Left colon (tissue), 2 donors: ENCODE measurements at places on chromosomes 11 and 22. TPM values are rescaled to one million over a fixed set of nuclear protein-coding genes. Genes with fewer than 3 reads are reported as not detected.

Gene MOV10L1
- 0.70 TPM for total RNA-seq

Gene GLB1L3
- total RNA-seq, result not detected

DNA sequence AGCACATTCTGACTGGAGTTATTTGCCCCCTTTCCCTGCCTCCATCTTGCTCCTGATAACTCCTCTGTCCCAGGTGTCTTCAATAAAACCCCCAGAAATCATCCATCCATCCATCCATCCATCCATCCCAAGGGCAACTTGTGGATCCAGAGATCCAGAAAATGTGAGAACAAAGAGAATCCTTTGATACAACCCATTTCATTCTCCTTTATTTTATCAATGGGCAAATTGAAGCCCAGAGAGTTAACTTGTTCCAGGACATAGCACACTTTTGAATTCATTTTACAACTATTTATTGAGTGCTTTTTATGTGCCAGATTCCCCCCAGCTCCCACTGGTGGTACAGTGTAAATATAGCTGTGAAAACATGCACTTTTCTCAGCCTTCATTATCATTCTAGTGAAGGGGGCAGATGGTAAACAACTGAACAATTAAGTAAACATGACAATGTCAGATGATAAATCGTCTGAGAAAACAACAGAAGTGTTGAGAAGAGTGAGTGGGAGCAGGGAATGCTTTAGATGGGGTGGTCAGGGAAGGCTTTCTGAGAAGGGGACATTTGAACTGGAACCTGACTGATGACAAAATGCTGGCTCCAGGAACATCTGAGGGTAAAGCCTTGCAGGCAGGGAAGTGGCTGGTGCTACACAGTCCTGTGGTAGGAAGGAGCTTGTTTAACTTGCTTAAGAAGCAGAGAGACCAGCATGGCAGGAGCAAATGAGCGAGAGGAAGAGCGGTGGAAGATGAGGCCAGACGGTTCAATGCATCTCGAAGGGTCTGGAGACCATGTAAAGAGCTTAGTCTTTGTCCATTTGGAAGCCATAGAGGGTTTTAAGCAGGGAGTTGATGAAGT lies 80.0 kb upstream of the TIMP3 start:
- DNase-seq, result no peak

- DNase-seq, result no peak
These were observed 90.0 kb downstream of the ARHGAP8 start for GRCh38 chr22:44842417-44842816.
